Kidney capillary endothelial cell (primary cell): ENCODE measurements at places on chromosomes 6 and 20.
A peak's percentile ranks its signal among the peaks of the same experiment; 100 is the strongest.

DNA sequence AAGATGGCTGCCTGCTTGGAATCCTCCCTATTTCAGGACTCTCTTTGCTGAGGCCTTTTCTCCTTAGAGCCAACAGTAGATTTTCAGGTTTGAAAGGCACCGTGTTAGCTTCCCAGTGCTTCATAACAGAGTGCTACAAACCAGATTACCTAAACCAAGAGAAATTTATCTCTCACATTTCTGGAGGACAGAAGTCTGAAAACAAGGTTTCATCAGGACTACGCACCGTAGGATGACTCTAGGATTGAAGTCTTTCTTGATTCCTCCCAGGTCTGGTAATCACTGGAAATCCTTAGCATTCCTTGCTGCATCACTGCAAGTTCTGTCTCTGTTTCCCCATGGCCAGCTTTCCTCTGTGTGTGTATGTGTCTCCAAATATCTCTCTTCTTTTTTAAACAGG, 508.4 kb upstream of the GJE1 start:
- DNase-seq = no peak

- peak; percentile 9 for DNase-seq
These were observed 29.7 kb downstream of the RPF2 start for GRCh38 chr6:111011360-111012142.

- no peak for DNase-seq
These were observed 403.6 kb downstream of the PLCB1 start for GRCh38 chr20:8535403-8536261.

- no peak for DNase-seq
These were observed 171.1 kb downstream of the WDR27 start for GRCh38 chr6:169530752-169531123.

DNA sequence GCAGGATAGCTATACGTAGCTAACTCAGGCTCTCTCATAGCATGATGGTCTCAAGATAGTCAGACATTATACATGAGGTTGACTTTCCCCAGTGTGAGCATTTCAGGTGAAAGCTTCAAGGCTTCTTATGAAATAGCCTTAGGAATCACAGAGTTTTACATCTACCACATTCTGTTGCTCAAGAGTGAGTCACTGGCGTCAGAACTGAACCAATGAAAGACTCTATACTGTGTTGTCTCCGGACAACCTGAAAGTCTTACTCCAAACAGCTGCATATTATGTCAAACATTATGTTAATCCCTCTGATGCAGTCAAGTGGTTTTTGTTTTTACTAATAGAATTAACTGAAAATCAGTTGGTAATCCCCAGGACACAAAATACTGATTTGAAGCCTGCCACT, 79.8 kb upstream of the TRDN start:
- no peak for DNase-seq

- no peak for DNase-seq
These were observed 143.4 kb downstream of the PTPRK start for GRCh38 chr6:128376952-128377503.

DNA sequence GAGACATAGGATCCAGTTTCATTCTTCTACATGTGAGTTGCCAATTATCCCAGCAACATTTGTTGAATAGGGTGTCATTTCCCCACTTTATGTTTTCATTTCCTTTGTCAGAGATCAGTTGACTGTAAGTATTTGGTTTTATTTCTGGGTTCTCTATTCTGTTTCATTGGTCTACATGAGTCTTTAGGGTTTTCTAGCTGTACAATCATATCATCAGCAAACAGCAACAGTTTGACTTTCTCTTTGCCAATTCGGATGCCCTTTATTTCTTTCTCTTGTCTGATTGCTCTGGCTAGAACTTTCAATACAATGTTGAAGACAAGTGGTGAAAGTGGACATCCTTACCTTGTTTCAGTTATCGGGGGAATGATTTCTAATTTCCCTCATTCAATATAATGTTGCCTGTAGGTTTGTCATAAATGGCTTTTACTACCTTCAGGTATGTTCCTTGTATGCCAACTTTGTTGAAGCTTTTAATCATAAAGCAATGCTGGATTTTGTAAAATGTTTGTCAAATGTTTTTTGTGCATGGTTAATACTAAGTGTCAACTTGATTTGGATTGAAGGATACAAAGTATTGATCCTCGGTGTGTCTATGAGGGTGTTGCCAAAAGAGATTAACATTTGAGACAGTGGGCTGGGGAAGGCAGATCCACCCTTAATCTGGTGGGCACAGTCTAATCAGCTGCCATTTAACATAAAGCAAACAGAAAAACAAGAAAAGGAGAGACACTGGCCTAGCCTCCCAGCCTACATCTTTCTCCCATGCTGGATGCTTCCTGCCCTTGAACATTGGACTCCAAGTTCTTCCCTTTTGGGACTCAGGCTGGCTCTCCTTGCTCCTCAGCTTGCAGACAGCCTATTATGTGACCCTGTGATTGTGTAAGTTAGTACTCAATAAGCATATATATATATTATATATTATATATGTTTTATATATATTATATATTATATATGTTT, 23.3 kb downstream of the MICA start:
- DNase-seq = no peak

DNA sequence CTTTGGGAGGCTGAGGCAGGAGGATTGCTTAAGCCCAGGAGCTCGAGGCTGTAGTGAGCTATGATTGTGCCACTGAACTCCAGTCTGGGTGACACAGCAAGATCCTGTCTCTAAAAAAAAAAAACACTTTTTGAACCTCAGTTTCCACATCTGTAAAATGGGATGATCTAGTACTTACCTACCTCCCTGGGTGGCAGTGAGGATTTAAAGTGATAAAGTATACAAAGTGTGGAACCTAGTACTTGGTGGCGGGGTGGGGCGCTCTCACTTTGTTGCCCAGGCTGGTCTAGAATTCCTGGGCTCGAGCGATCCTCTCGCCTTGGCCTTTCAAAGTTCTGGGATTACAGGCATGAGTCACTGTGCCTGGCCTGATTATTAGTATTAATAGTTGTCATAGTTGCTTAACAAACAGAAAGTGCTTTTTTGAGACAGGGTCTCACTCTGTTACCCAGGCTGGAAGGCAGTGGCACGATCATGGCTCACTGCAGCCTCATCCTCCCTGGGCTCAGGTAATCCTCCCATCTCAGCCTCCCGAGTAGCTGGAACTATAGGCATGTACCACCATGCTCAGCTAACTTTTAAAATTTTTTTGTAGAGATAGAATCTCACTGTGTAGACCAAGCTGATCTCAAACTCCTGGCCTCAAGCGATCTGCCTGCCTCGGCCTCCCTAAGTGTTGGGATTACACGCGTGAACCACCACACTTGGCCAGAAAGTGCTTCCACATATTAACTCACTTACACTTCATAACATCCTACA, 7.0 kb upstream of the PLTP start:
- no peak for DNase-seq

- no peak for DNase-seq
These were observed 24.0 kb upstream of the SERINC1 start for GRCh38 chr6:122495612-122496011.

DNA sequence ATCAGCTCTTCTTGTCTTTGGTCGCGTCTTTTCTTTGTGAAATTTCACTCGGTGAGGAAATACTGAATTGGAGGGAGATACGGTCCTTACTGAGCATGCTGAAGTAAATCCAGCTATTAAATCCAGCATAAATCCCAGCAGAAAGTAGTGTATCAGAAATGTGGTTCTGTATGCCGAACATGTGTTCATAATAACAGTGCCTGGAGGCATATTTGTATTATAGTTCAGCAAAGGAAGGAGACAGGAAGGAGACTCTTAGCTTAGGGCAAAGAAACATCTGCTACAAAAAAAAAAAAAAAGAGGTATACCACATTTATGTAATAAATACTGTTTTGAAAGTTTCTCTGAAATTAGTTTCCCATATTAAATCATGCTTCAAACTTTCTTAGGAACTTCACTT, 211.8 kb downstream of the PLCB4 start:
- no peak for DNase-seq

- no peak for DNase-seq
These were observed 24.1 kb downstream of the IL17A start for GRCh38 chr6:52210227-52210626.

DNA sequence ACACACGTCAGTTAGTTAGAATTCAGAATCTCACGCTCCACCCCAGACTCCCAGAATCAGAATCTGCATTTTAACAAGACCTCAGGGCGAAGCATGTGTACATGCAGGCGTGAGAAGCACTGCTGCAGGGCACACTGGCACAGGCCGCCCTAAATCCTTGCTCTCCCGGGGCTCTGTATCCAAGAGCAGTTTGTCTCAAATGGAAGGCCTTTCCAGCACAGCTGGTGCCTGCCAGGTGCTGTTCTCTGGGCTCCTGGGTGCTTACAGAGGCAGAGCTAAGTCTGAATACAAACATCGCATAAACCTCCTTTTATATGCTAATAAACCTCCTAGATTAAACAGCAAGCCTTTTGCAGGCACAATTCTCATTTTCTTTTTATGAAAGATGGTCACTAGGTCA, 119.1 kb upstream of the CD93 start:
- no peak for DNase-seq
